ENCODE measurements at places on chromosomes 3 and 15.

- no peak for DNase-seq
These were observed 1.9 kb upstream of the DLG1 start for GRCh38 chr3:197300361-197300760.

GRCh38 chr15:98442379-98442833 is 205.9 kb upstream of the IGF1R start:
- peak; percentile 47 for DNase-seq

DNA sequence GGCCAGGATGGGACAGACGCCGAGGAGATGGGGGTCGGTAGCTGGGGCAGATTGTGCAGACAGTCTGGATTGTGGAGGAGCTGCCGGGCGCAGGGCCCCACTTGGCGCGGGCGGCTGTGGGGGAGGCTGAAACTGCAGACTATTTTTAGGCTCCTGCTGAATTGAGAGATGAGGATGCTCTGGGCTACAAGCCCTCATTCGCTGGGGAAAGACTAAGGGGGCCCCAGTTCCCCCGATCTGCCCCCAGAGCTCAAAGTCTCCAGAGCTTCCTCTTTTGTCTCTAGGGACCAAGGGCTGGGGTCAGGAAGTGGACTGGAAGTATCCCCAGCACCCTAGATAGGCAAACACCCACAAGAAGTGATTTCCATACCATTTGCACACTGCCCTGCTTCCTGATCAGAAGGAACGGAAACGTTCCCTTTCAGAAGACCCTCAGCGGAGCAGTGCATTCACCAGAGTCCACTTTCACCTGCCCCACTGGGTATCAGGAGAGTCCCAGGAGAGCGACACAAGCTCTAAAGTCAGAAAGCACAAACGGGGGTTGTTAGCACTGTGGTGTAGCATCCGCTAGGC is 29.7 kb downstream of the SEMA7A start:
- no peak for DNase-seq

GRCh38 chr3:59839810-59840515 is 790.1 kb upstream of the CFAP20DC start:
- peak; percentile 10 for DNase-seq

DNA sequence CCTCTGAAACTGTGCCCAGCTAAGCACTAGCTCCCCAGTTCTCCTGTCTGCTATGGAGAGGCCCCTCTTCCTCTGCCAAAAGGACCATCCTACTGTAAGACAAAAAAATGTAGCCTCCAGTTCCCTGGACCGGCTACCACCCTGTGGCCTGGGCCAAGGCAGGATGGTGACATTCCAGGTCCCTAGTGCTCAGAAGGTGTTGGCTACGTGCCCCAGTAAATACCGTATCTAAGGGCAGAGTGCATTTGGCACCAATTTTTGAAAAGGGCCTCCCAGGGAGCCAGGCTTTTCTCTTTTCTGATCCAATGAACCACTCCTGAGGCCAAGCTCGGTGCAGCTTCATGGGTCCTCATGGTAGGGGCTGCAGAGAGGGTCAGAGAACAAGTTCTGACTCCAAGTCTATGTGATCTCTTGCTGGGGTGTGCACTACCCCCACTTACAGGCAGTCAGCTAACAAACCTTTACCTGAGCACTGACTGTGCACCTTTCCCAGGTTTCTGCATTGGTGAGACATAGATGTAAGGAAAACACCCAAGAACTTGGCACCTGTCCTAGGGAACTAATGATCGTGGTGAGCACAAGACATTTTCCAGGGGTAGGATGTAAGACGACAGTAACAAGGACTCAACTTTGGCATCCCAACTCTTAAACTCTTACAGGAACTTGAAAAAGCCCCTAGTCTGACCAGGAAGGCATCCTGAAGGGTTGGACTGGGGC is 32.6 kb downstream of the TLE3 start:
- no peak for DNase-seq

DNA sequence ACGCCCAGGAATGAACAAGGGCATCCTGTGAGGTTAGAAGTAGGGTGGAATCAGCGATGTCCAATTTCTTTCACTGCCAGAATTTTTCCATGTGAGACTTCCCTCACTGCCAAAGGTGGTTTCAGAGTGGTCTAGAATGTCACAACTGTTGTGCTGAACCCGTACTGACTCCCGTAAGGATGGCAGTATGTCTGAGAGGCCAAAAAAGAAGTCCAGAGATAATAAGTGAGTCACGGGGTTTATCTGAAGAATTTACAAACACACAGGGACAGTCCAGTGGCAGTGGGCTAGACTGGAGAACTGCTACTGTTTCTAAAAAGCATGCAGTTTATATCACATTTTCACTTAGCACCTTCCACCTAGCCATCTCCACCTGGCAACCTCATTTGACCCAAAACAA is 160.6 kb upstream of the ATP10A start:
- DNase-seq = no peak

DNA sequence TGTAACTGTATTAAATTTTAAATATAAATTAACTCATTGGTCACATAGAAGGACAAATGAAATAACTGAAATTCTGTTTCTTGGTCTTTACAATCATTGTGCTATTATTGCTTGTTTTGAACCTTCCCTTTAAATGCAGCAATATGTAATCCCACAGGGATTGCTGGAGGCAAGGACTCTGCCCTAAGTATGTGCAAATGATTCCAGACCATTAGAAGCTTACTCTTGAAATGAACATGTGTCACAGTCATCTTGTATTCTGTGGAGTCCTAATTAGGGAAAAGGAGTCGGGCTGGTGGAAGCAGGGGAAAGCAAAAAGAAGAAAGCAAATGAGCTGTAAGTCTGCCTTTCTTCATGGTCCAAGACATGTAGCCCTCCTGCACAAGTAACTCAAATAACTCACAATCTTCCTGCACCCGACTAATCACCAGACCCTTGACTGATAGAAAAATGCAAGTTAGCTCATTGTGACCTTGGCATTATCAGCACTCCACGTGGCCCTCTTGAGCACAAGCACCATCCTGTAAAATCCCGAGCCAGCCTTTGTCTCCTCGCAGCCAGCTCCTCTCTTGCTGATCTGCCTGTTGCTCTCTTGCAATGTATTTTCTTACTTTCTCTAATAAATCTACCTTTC is 2.3 kb upstream of the TMPRSS7 start:
- no peak for DNase-seq

GRCh38 chr3:178686826-178687225 is 150.6 kb downstream of the KCNMB2 start:
- DNase-seq = no peak

GRCh38 chr3:14377044-14377837 is 25.2 kb upstream of the SLC6A6 start:
- DNase-seq = no peak

DNA sequence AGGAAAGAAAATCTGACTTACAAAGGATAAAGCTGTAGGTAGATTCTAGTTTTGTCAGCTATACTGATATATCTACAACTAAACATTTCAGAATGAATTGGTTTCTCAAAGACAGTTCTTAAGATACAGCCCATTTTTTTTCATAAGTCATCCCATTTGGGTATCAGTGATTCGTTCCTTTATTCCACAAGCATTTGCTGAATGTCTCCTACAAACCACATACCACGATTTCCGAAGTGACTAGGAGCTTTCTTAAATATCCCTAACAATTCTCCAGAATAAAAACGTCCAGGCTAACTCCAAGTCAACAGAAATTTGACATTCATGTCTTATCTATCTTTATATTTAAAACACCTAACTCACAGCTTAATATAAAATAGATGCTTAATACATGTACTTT is 59.8 kb downstream of the TP53BP1 start:
- DNase-seq = no peak

DNA sequence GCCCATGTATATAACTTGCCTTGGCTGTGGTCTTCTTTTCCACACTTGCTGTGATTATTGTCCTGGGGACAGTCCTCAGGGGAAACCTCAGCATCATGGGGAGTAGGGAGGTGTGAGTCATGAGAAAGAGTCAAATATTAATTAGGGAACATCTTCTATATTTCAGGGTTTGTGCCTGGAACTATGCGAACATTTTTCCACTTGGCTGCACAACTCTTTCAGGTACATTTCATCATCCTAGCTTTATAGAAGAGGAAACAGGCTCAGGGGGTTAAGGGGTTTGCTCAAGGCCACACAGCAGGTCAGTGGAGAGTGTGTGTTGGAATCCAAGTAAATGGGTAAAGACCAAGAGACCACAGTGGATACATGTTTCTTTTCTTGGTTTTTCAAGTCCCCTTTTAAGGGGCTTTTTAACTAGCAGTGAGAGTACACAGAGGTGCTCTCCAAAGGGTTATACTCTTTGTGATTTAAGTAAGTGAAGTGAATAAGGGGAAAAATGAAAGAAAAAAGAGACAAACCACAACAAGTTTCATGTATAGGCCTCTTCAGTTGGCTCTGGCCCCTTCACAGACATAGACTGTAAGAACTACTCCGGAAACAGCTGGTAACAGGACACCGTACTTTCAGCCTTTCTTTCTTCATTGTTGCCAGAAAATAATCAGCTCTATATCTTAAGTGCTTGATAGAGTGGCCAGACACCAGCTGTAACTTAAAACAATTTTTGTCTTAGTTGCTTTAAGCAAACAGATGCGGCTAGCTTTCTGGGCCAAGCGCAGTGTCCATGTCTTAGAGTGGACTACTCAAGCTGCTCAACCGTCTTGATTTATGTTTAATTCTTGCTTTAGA is 64.6 kb downstream of the EEFSEC start:
- no peak for DNase-seq

DNA sequence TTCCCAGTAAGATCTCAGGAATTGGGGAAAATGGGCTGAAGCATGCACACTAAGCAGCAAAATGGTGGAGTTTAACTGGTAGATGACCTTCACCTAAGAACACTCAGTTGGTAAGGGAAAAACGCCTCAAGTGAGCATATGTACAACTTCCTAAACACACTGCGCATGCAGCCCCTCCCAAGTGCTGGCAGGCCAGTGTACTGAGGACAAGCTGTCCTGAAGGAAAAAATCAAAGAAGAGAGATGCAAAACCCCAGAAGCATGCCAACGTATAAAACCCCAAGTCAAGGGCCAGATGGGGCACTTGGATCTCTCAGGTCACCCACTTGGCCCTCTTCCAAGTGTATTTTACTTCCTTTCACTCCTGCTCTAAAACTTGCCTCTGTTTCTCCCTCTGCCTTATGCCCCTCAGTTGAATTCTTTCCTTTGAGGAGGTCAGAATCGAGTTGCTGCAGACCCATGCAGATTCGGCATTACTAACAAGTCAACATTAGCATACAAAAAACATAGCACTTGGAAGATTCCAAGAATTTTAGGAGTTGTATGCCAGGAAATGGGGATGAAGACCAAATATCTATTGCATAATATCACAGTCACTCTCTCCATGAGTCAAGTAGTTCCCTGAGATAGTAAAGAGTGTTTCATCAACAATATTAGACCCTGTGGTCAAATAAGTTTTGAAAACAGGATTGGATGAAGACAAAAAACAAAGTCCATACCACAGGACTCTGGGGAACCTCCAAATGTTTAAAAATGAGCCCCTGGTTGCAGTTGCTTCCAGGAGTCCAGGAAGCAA is 10.8 kb upstream of the FYCO1 start:
- DNase-seq = no peak

DNA sequence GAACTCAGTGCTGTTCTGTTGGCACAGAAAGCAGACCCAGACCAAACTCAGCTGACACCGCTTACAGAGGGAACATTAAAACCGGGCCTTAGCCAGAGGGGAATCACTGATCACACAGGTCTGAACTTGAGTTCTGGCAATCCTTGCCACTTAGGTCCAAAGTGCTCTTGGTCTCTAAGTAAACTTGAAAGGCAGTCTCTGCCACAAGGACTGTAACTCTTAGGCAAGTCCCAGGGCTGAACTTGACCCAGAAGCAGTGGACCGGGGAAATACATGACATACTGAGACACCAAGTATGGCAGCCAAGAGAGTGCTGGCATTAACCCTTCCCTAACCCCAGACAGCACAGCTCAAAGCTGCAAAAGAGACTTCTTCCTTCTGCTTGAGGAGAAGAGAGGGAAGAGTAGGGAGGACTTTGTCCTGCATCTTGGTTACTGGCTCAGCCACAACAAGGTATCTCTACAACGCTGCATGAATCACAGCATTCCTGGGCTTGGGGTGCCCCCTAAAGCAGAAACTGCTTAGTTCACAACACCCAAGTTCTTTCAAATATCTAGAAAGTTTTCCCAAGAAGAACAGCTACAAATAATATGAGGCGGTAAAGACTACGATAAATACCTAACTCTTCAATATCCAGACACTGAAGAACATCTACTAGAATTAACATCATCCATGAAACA is 32.5 kb downstream of the NAALADL2 start:
- DNase-seq = no peak

DNA sequence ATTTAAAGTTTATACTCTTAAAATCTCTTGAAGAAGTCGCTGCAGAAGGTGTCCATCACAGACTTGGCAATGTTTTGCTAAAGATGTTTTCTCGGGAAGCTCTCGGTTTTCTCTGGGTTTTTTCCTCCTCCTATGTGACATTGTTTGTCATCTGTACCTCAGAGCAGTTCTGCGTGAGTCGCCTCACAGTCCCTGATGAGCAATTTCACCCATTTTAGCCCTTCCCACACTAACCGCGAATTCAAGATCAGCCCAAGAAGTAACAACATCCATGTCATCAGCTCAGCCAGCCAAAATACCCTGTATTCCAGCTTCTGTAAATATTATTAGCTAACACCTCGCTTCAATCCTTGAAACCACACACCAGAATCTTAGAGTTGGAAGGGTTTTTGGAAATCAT is 224.3 kb upstream of the SETMAR start:
- peak; percentile 7 for DNase-seq

DNA sequence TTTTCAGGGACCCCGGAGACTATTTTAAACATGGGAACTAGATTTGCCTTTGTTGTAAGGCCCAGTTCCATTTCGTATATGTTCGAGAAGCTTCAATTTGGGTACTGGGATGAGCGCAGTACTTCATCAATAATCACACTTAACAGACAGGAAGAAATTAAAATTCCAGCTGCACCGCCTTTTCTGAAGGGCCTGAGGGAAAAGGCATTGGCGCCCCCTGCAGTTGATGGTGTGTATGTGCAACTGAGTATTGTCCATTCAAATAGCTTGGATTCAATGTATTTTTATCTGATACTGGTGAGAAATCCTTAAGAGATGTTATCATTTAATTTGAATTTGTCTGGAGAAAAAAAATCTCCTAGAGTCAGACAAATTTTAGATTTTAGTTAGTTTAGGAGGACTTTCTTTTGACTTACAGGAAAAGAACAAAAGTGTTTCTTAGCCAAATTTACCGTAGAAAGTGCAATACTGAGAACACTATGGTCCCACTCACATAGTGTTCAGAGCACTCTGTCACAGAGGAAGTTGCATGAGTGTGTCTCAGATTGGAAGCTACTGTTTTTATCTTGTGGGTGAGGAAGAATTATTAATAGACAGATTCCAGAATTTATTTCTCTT is 5.4 kb upstream of the ALDH1A2 start:
- DNase-seq = peak; percentile 29

GRCh38 chr3:110903771-110904519 is 167.7 kb upstream of the NECTIN3 start:
- no peak for DNase-seq

GRCh38 chr15:90982135-90982534 is 12.2 kb downstream of the PRC1 start:
- no peak for DNase-seq
